PC-3 (cell line): ENCODE measurements at places on chromosomes 11 and 22. TPM values are rescaled to one million over a fixed set of nuclear protein-coding genes. Genes with fewer than 3 reads are reported as not detected.

AIP gene
- total RNA-seq, result 155 and 171 TPM in 2 replicates

SSH3 gene
- total RNA-seq, result 35.1 and 52.4 TPM in 2 replicates

KCNK4 gene
- total RNA-seq, result 1.2 TPM in 1 of 2 replicates, not detected in the other

TOMT gene
- total RNA-seq, result not detected in 2 replicates

TMEM123 gene
- total RNA-seq, result 136 and 163 TPM in 2 replicates

MUC2 gene
- total RNA-seq, result 0.26 and 0.40 TPM in 2 replicates

ACP2 gene
- total RNA-seq, result 24.2 and 26.6 TPM in 2 replicates

DNA sequence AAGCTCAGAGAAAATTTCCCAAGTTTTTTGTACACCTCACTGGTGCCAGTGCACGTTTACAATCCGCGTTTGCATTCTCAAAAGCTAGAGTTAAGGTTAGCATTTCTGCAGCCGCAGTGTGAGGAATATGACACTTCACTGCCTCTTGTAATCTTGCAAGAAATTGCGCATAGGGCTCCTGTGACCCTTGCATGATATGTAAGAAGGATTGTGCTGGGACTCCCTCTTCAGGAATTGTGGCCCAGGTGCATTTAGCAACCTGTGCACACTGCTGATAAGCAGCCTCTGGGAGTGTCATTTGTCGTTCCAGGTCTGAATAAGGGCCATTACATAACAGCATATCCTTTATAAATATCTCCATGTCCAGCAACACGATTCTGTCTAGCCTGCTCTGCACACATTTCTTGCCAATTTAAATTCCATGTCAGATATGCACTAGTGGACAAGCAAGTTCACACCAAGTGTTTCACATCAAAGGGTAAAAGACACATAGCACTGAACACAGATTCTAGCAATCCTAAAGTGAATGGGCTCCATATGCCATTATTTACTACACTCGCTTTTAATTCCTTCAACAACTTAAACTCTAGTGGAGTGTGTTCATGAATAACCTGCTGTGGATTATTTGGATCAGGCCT lies 69.2 kb upstream of the INCENP start:
- DNase-seq, result peak; percentile 95

GRCh38 chr11:14904745-14905103 lies 12.7 kb upstream of the CYP2R1 start:
- no peak for DNase-seq

CDC42EP2 gene
- 16.6 and 25.7 TPM in 2 replicates for total RNA-seq

GRCh38 chr11:123624974-123625373 lies 29.4 kb downstream of the SCN3B start:
- DNase-seq, result no peak

GRCh38 chr11:79413268-79413667 lies 27.6 kb downstream of the TENM4 start:
- no peak for DNase-seq

TMEM151A gene
- not detected in 2 replicates for total RNA-seq

PLA2G3 gene
- total RNA-seq, result not detected in 2 replicates

SYT13 gene
- not detected in 2 replicates for total RNA-seq

DNA sequence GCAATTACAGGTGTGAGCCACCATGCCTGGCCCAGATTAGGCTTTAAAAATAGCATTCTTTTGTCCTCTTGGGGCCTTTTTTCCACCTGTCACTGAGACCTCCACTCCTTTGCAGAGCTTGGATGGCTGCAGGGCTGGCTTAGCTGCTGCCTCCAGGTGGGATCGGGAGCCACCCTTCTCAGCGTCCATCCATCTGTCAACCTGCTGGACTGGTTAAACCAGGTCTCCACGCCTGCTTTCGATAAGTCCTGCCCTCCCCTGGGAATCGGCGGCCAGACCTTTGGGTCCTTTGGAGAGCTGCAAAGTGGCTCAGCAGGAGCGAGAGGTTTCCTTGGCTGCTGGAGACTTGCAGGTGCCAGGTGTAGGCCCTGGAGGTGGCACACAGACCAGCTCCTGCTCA lies 23.4 kb upstream of the GRAMD4 start:
- peak; percentile 92 for DNase-seq

DNA sequence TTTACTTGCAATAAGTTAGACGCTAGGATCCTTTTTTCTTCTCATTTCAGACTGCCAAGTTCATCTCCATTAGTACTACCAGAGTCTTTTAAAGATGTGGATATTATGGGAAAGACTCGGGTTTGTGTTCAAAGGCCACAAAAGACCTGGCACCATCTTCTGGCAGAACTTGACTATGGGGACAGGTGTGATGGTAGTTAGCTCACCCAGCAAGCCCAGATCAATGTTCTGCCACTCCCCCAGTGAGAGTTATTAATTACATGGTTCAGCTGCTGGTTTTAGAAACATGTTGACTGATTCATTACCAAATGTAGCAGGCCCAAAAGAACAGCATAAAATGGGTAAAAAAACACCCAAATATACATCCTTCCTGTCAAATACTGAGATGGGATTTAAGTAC lies 333.5 kb upstream of the PITPNB start:
- no peak for DNase-seq

DNA sequence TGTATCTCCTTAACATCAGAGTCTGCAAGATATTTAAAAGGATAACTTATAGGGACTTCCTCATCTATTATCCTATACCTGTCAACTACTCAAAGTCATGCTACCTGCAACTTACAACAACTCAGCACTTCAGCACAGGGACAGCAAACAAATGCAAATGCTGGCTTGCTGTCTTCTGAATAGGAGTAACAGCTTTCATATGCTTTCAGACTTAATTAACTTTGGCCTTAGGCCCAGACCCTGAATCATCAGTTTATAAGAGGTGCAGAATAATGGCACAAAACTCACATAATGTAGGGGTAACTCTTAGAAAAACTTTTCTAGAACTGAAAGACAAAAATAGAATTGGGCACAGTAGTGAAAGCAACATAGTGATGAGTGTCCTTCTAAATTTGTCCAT lies 953.4 kb downstream of the DLG2 start:
- DNase-seq, result no peak

- no peak for DNase-seq
Measured at GRCh38 chr11:65767406-65767805, 13.4 kb downstream of the AP5B1 start.

CRYBB3 gene
- 1.2 TPM in 1 of 2 replicates, not detected in the other for total RNA-seq

PKDREJ gene
- total RNA-seq, result not detected in 2 replicates
